Cerebellar cortex (tissue), 1 donor: ENCODE measurements at places on chromosomes 12 and 14.

GRCh38 chr12:13573698-13574321, 377.3 kb downstream of the EMP1 start:
- DNase-seq = no peak

GRCh38 chr12:7646178-7646475, 19.6 kb downstream of the APOBEC1 start:
- no peak for DNase-seq

- DNase-seq = peak; percentile 87
These were observed 74.0 kb upstream of the PLXNC1 start for GRCh38 chr12:94074216-94074979.

DNA sequence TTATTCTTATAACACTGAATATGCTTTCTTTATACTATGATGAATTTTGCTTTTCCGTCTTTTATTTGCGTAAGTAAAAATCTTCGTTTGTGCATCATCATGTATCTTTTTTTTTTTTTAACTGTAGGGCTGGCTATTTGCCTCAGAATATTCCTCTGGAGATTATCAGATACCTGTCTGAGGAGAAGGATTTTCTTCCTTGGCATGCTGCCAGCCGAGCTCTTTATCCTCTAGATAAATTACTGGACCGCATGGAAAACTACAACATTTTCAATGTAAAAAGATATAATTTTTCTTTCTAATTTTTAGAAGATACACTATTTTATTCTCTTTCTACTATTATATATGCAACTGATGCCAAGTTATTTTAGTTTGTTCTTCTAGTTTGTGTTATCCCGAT, 346.6 kb downstream of the TRHDE start:
- DNase-seq = peak; percentile 15

GRCh38 chr14:87628129-87628528, 364.9 kb downstream of the GALC start:
- no peak for DNase-seq

DNA sequence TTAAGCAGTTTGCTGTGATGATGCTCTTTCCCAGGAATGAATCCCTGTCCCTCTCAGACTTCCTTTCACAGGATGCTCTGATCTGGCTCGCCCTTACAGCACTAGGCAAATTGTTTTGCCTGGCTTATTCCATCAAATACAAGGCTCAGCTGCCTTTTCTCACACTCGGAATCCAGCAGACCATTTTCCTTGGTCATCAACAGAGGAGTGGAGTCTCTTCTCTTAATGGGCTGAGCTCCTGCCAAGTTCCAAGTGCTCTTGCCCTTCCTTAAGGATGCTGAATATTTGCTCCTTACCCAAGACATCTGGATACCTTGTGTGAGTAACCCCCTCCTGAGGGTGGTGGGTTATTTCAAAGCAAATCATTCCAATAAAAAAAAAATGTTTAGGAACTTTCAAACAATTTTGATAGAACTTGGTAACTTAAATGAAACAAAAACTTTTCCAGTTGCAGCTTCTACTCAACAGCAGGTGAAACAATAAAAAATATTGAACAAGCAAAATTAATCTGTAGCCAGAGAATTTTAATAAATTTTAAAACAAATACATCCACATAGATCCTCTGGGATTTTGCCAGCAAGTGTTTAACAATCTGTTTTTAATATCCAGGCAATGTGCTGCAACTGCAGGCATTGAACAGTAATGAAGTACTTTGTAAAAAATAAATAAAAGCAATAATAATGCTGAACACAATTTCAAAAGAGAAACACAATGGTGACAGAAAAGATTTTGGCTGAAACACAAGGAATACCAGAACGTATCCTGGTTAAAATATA, 264.0 kb upstream of the FAR2 start:
- DNase-seq = no peak

GRCh38 chr12:72406111-72406510, 133.9 kb downstream of the TRHDE start:
- no peak for DNase-seq

- DNase-seq = peak; percentile 43
These were observed 785 bp upstream of the NIN start for GRCh38 chr14:50831726-50832168.

DNA sequence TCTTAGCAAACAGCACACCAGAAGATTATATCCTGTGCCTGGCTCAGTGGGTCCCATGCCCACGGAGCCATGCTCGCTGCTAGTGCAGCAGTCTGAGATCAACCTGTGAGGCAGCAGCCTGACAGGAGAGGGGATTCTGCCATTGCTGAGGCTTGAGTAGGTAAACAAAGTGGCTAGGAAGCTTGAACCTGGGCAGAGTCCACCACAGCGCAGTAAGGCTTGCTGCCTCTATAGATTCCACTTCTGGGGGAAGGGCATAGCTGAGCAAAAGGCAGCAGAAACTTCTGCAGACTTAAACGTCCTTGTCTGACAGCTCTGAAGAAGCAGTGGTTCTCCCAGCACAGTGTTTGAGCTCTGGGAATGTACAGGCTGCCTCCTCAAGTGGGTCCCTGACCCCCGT, 210.3 kb downstream of the RMST start:
- DNase-seq = no peak

DNA sequence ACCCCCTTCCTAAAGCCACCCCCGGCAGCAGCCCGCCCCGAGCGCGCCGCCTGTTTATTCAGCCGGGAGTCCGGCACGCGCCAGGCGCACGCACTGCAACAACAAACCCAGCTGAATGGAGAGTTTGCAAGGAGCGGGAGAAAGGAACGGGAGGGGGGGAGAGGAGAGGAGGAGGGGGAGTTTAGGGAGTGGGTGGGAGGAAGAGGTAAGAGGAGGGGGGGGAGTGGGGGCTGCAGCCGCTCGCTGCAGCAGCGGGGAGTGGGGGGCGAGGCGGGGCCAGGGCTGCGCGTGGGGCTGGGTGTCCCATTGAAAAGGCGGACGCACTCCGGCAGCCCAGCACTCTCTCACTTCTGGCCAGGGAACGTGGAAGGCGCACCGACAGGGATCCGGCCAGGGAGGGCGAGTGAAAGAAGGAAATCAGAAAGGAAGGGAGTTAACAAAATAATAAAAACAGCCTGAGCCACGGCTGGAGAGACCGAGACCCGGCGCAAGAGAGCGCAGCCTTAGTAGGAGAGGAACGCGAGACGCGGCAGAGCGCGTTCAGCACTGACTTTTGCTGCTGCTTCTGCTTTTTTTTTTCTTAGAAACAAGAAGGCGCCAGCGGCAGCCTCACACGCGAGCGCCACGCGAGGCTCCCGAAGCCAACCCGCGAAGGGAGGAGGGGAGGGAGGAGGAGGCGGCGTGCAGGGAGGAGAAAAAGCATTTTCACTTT, at the start of gene ASCL1:
TSS of gene ASCL1 (plus strand) at position 336 of the 712 bp plus-strand sequence. CDS start 571 bp downstream, outside the sequence.
- DNase-seq = no peak

GRCh38 chr14:68757618-68758081, 35.2 kb downstream of the ZFP36L1 start:
- DNase-seq = no peak

GRCh38 chr12:121196902-121197301, 13.0 kb upstream of the P2RX4 start:
- DNase-seq = no peak

- DNase-seq = peak; percentile 58
These were observed 42.4 kb downstream of the CKAP4 start for GRCh38 chr12:106205208-106206069.

GRCh38 chr14:24179961-24180796, 8.3 kb downstream of the REC8 start:
- peak; percentile 44 for DNase-seq

GRCh38 chr14:63046339-63047268, 1.3 kb upstream of the KCNH5 start:
- no peak for DNase-seq

DNA sequence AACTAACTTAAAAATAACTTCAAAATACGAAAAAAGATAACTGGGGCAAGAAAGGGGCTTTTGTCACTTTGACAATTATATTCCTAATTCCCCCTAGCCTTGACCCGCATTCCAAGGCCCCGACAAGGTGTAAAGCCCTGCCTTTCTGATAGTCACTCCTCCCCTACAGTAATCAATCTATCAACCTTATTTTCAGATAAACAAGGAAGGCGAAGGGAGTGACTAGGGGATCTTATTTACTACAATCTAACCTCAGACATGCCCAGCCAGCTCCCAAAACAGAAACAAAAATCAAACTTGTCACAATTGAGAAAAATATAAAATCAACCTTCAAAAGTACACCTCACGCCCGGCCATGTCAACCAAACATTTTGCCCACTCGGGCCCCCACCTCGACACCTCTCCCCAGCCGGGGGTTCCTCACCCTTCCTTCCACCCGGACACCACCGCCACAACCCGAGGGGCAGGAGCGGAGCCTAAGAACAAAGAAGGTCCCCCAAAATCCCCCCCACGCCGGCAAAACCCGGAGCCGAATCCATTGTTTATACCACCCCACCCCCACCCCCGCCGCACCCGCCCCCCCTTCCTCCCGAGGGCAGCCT, 562 bp downstream of the ZFYVE1 start:
- no peak for DNase-seq

GRCh38 chr14:71692496-71692895, 239.7 kb upstream of the RGS6 start:
- no peak for DNase-seq

- no peak for DNase-seq
These were observed 203.6 kb downstream of the EFCAB11 start for GRCh38 chr14:89750908-89751392.

- DNase-seq = no peak
These were observed 106.7 kb downstream of the KIF26A start for GRCh38 chr14:104245075-104245474.

GRCh38 chr12:96456265-96456974, 33.0 kb upstream of the CFAP54 start:
- no peak for DNase-seq

DNA sequence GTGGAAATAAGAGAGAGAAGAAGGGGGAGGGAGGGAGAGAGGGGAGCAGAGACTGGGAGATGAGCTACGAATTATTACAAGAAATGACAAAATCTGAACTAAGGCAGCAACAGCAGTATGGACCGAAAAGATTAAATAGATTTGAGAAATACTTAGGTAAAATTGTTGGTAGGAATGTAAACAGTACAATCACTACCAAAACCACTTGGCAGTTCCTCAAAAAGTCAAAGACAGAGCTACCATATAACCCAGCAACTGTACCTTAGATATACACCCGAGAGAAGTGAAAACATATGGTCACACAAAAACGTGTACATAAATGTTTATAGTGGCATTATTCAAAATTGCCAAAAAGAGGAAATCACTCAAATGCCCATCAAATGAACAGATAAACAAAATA, 14.1 kb downstream of the KRAS start:
- DNase-seq = no peak

- DNase-seq = no peak
These were observed 23.8 kb downstream of the DNM1L start for GRCh38 chr12:32702946-32703345.

DNA sequence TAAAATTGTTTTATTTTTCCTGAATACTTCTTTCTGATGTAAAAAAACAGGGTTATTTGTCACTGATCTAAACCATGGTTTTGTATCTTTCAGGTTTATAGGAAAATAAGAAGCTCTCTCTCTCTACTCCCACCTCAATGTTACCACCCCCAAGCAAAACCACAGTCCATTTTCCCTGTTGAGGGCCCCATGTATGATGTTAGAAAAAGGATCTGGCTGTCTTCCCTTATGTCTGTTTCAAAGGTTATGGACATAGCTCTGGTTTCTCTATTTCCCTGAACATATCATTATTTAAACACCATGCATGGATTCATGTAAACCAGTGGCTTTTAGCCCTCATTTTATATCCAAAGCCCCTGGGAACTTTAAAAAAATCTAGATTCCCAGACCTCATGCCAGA, 649.0 kb upstream of the TBX3 start:
- no peak for DNase-seq

DNA sequence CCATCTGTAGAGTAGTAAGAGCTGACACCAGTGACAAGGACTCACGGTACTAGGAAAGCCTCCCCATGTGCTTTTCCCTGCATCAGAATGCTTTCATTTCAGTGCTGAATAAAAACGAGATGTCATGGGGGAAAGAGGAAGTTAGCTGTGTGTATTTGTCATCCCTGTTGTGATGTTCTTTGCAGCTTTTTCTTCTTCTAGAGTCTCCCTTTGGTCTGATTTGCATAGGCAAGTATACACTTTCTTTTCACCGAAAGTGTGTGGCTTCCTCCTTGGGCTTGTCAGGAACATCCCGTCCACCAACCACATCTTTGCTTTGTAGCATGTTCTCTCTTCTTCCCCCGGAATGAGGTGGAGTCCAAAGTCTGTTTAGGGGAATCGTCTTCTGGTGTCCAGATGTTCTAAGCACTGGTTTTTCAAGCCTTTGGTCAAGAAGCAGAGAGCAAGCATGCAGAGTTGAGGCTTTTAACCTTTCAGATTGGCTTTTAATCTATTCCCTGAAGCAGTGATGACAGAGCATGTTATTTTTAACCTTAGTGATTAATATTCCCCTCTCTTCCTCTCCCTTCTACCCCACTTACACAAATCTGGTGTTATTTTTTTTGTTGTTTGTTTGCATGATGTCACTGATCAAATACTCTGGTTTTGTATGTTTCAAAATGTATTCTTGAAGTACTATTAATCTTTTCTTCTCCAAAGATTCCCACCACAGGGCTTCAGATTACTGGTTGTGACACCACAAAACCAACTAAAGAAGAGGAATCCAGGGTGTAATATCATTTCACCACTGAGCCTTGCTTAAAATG, 163.4 kb downstream of the SAMD4A start:
- no peak for DNase-seq

- no peak for DNase-seq
These were observed 187.4 kb downstream of the C12orf42 start for GRCh38 chr12:103308396-103308795.
